ENCODE measurements at places on chromosomes 7 and 10. TPM values are rescaled to one million over a fixed set of nuclear protein-coding genes. Genes with fewer than 3 reads are reported as not detected.
A peak's percentile ranks its signal among the peaks of the same experiment; 100 is the strongest.

- peak; percentile 72 for DNase-seq
Observed at GRCh38 chr7:149670288-149670687, 103.1 kb downstream of the ZNF467 start.

- no peak for DNase-seq
Observed at GRCh38 chr10:89364531-89364930, 13.3 kb upstream of the IFIT1B start.

- DNase-seq = peak; percentile 85
Observed at GRCh38 chr7:69800495-69800894, 202.2 kb downstream of the AUTS2 start.

DNA sequence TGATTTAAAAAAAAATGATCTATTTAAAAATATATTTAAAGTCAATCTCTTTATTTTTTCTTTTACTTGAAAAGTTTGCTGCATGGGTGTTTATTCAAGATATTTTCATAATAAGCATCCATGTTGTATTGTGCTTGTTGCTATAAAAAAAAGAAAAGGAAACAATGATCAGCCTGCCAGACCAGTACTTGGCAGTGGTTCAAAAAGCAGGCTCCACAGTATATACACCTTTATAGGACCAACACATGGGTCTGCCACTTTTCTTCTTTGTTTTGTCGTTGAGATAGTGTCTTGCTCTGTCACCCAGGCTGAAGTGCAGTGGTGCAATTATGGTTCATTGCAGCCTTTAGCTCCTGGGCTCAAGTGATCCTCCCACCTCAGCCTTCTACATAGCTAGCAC lies 228.0 kb downstream of the TWIST1 start:
- DNase-seq = no peak

- DNase-seq = peak; percentile 87
Observed at GRCh38 chr7:45885264-45885882, 2.9 kb upstream of the IGFBP1 start.

GRCh38 chr7:94477878-94478277 lies 31.7 kb upstream of the CASD1 start:
- DNase-seq = no peak

- DNase-seq = no peak
Observed at GRCh38 chr7:2012044-2012900, 220.5 kb downstream of the MAD1L1 start.

DNA sequence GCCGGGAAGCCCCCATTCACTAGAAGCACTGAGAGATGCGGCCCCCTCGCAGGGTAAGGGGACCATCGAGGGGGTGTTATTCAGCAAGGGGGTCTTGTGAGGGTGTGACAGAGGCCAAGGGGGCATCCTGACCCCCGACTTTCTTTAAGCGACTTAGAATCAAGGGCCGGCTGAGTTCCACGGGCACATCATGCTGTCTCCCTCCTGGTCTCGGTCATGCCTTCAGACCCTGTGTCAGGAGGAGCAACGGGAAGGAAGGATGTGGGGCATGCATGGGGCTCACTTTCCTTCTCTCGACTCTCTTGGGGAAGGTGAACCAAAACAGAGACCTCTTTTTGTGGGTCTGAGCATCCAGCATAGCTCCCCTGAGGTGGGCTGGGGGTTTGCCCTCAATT lies 2.5 kb downstream of the ACSL5 start:
- peak; percentile 33 for DNase-seq

DNA sequence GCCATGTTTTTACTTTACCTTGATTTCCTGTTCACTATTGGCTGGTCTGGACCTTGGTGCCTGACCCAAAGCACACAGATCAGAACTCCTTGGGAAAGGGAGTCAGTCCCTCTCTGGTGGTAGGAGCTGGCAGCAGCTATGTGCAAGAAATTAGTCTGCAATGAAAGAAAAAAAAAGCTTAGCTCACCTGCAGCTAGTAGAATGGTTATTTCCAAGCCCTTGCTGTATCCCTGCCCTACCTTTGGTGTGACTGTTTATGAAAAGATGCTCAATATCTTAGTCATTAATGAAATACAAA lies 68.1 kb upstream of the PAPSS2 start:
- DNase-seq = no peak

Gene AKR1C3
- total RNA-seq = 4.3 TPM

Gene MUC12
- 8.7 TPM for total RNA-seq

Gene ODAD2
- total RNA-seq = 1.9 TPM

Gene SHTN1
- 4.0 TPM for total RNA-seq

Gene PRRT4
- total RNA-seq = not detected

Gene NKX1-2
- total RNA-seq = not detected

Gene CALML5
- total RNA-seq = not detected

Data from Daoy (cell line).